ENCODE measurements at places on chromosomes 5 and 9.

DNA sequence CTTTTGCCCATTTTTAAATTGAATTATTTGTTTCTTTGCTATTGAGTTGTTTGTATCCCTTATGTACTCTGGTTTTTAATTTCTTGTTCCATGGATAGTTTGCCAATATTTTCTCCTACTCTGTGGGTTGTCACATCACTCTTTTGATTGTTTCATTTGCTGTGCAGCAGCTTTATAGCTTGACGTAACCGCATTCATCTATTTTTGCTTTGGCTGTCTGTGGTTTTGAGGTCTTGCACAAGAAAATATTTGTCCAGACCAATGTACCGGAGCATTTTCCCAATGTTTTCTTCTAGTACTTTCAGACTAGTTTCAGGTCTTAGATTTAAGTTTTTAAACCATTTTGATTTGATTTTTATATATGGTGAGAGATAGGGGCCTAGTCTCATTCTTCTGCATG lies 36.2 kb upstream of the ZNF366 start:
- peak; percentile 36 for DNase-seq

GRCh38 chr5:113524927-113525326 lies 11.4 kb downstream of the YTHDC2 start:
- DNase-seq = peak; percentile 81

DNA sequence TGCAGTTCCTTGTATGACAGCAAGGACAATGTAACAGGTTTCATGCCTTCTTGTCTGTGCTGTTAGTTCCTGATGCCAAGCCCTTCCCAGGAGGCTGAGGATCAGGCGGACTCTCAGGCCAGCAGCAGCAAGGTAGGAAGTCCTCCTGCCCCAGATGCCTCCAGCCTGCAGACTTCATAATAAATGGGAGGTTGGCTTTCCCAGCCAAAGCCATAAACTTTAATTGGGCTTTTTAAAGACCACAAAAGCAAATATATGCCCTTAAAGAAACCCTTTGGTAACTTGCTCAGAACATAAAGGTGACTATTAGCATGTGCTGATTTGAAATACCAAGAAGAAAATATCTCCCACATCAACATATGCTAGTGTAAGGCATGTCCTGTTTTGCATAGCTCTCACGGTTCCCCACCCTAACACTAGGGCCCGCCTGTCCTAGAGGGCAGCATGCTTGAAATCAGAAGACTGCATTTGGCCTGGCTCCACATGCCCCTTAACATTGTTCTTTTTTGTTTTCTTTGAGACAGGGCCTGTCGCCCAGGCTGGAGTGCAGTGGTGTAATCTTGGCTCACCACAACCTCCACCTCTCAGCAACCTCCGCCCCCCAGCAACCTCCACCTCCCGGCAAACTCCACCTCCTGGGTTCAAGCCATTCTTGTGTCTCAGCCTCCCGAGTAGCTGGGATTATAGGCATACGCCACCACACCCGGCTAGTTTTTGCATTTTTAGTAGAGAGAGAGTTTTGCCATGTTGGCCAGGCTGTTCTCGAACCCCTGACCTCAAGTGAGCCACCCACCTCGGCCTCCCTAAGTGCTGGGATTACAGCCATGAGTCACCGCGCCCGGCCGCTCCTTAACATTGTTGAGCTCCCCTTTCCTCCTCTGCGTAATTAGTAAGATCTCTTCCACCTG lies 44.6 kb upstream of the FCN1 start:
- no peak for DNase-seq

- DNase-seq = no peak
These were observed 111.9 kb upstream of the SLIT3 start for GRCh38 chr5:169412831-169413230.

DNA sequence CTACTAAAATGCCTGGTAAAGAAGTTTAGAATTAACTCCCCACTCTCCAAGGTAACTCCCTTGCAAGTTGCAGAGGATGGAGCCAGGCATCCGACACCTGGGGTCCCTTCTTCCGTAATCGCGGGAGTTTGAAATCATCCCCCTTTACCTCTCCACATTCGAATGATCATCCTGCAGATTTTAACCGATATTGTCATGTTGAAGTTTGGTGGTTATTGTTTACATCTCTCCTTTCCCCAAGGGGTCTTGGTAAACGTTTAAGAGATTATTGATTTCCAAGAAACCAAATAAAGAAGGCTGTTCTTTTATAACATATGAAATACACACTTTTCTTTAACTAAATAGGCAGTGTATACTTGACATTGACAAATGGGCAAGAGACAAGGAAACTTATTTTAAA lies 26.7 kb downstream of the NR2F1 start:
- no peak for DNase-seq

DNA sequence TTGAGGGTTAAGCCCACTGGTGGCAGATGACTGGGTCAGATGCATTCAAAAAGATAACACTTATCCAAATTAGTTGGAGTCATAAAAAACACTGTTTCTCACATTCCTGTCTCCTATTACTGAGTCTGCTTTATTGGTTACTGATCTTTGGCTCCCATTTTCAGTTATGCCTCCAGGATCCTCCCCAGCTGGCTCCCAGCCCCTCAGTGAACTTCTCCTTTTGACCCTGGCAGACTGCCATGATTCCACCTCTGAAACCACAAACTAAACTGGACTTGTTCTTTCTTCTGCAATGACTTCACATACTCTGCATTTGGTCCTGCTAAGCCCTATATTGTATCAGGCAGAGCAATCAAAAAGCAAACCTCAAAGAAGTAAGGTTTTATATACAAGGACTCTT lies 860.8 kb upstream of the DMAC1 start:
- peak; percentile 69 for DNase-seq

GRCh38 chr9:36891341-36891811 lies 142.7 kb downstream of the PAX5 start:
- no peak for DNase-seq

- DNase-seq = no peak
These were observed 93.2 kb upstream of the ADAMTS2 start for GRCh38 chr5:179438461-179438860.

DNA sequence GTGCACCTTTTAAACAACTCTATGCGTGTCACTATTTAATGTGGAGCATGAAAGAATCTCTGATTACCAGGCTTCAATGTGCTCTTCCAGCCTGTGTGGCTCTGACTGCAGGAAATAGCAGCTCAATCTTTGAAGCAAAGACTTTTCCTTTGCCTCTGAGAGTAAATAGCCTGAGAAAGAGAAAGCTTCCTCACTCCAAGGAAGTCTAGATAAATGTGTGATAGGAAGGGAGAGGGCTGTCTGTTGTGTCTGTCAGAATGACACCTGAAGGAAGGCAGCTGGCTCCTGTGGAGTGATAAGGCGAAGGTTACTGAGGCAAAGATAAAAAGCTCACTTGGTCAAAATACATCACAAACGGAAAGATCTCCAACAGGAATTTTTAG lies 205.3 kb upstream of the HAPLN1 start:
- no peak for DNase-seq

DNA sequence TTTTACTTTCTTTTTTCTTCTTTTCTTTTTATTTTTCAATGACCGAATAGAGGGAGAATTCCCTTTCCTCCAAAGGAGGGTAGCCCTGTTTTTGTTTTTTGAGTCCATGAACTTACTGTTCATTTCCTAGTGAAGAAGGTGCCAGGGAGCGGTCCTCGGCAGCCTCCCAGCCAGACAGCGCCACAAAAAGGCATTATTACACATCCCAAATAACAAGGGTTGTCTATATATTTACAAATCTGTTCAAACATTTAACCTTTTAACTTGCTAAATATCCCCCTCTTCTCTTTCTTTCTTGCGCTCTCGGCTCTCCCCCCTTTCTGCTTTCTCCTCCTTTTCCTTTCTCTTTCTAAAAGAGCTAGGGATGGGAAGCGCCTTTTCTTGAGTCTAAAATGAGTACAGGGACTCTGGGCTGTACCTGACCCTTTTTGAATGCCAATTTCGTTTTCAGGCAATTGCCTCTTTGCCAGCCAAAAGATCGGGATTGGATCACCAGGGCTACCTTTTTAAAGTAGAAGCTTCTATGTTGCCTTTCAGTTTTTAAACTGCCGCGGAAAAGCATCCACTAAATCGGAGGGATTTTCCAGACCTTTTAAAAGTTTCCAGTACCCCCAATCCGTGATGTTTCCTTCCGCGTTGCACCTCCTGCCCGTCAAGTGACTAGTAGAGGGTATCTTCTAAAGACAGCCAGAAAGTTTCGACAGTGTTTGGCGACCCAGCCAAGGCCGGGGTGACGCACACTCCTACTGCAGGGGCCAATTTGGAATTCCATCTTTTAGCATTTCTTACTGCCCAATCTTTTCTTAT lies 125.6 kb downstream of the TMEM161B start:
- no peak for DNase-seq

GRCh38 chr5:50873595-50874277 lies 207.3 kb downstream of the PARP8 start:
- DNase-seq = no peak

DNA sequence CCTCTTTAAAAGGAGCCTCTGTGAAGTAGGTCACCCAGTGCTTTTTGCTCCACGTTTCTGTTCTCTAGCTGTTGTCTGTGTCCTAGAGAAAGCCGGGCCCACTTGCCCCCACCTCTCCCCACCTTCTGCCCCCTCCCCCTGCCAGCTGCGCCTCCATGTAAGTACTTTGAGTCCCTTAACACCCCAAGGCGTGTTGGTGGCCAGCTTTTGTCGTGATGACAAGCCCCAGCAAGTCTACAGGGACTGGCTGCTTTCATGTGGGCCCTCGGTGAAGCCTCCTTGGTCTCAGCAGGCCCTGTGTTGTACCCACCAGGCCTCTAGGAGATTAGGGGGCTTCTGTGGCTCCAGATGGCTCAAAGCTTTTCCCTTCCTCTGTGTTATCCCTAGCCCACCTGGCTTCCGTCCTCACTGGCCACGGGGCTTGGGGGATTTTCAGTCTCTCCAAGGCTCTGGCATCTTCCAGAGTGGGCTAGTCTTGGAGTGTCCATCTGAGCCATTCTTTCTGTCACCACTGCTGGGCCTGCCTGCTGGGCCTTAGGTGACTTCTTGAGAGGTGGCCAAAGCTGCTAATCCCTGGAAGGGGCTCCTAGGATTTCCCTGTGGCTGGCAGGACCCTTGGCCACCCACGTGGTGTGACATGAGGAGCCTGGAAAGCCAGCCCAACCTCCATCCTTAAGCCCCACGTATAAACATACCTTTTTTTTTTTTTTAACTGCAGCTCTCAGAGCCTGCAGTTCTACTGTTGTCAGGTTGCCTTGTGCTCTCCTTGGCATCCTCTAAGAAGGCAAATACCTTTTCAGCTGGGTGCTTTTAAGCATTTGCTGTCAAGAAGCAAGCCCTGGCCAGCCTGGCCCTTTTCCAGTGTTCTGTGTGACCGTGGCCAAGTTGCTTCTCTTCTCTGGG lies 1.1 kb upstream of the NDST1 start:
- DNase-seq = no peak

GRCh38 chr9:124489222-124489621 lies 18.0 kb downstream of the NR5A1 start:
- no peak for DNase-seq

GRCh38 chr5:153623751-153624450 lies 133.4 kb downstream of the GRIA1 start:
- no peak for DNase-seq

GRCh38 chr9:72839085-72839484 lies 113.8 kb downstream of the ALDH1A1 start:
- no peak for DNase-seq

- DNase-seq = no peak
These were observed 31.6 kb upstream of the NAA35 start for GRCh38 chr9:85909390-85909789.

GRCh38 chr5:60463179-60463868 lies 236.6 kb downstream of the DEPDC1B start:
- no peak for DNase-seq

GRCh38 chr5:112159435-112159834 lies 259.6 kb downstream of the EPB41L4A start:
- no peak for DNase-seq

DNA sequence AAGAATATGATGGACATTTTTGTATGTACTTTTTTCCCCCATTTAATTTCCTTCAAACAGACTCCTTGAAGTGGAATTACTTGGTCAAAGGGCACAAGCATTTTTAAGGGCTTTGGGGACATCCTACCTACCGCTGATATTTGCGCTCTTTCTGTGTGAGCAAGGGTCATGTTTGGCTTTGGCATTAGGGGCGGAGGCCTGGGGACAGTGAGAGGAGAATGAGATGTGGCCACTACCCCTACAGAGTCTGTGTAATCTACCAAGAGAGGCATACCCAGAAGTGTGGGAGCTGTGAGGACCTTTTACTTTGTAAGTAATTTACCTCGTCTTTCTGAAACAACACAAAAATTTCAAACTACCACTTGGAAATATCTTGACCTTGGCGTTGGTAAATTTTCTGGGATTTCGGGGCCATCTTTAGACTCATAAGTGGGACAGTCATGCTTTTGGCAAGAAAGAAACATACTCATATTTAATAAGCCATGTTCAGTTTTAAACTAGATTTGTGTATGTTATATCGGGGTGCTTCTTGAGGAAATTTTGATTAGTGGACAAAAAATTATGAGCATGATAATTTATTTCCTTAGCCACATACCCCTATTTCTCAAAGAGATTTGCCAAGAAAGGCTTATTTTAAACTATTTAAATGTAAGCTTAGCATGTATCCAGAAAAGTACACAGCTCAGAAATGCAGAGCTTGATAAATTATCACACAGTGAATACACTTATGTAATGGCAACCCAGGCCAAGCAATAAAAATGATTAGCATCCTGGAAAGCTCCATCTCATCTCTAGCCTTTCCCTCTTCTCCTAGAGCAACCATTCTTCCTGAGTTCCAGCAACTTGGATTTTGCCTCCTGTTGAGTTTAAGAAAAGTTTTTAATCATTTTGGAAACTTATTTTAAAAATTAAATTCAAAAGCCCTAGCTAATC lies 63.6 kb downstream of the ARHGAP26 start:
- DNase-seq = no peak

GRCh38 chr9:32627394-32627954 lies 8.0 kb downstream of the TAF1L start:
- DNase-seq = no peak

DNA sequence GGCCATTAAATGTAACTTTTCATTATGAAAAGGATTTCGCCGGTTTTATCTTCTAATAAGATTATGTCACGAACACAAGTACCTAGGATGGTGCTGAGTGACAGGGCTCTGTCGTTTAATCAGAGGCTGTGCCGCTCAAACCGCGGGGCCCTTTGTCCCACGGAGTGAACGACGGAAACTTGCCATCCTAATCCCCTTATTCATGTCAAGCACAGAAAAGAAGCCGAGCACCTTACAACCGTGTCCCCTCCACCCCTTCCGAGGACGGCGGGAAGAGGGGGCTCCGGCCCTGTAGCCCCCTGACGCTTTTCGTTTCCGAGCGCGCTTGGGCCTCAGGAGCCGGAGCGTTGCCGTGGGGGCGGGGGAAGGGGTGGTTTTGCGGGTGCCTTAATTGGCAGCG lies 11.2 kb downstream of the LMX1B start:
- no peak for DNase-seq

DNA sequence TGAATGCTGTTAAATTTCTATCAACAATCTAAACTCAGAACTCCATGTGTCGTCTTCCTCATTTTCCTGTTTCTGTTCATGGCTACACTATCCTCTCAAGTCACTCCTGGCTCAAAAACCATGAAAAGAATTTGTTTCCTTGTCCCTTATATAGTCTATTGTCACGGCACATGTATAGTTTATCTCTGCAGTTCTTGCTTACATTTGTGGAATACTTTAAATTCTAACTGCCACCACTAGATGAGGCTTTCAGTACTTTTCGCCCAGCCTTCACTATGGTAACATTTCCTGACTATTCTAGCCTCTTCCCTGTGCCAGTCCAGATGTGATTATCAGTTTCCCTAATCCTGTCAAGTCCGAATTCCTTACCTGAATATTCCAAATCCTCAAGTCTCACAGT lies 34.6 kb downstream of the PKD2L2 start:
- no peak for DNase-seq

GRCh38 chr9:37966412-37967013 lies 62.6 kb upstream of the SLC25A51 start:
- no peak for DNase-seq

- DNase-seq = peak; percentile 85
These were observed 33.8 kb downstream of the MFAP3 start for GRCh38 chr5:154072414-154073171.
